ENCODE measurements at places on chromosomes 3 and 15.
A peak's percentile ranks its signal among the peaks of the same experiment; 100 is the strongest.

- no peak for DNase-seq
These were observed 346.7 kb downstream of the IL20RB start for GRCh38 chr3:137304313-137305056.

DNA sequence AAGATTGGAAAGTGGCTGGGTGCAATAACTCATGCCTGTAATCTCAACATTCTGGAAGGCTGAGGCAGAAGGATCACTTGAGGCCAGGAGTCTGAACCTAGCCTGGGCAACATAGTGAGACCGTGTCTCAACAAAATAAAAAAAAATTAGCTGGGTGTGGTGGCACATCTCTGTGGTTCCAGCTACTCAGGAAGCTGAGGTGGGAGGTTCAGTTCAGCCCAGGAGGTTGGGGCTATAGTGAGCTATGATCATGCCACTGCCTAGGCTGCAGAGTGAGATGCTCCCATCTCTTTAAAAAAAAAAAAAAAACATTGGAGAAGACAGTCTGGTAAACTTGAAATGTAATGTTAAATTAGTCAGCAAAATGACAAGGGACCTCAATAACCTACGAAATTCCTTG is 57.9 kb downstream of the STAG1 start:
- DNase-seq, result peak; percentile 44

- no peak for DNase-seq
These were observed 3.1 kb upstream of the CDV3 start for GRCh38 chr3:133570139-133570936.

- no peak for DNase-seq
These were observed 9.3 kb upstream of the UBE2E2 start for GRCh38 chr3:23193831-23194230.

DNA sequence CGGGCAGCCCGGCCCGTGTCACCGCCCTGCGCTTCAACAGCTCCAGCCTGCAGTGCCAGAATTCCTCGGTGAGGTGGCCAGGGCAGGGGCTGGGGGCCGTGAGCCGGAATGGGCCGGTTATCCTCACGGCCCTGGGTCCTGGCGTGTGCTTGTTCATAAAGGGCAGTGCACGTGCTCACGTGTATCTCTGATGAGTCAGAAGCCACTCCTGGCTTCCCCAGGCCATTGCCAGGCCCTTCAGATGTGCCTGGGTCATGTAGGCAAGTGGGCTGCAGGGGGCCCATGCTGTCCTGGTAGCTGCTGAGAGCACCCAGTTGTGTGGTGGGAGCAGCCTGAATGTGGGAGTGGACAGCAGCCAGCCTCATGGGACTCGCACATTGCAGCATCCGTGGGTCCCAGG is 29.2 kb downstream of the PLXNA1 start:
- DNase-seq, result no peak

- no peak for DNase-seq
These were observed 783 bp upstream of the ISG20 start for GRCh38 chr15:88637841-88638625.

DNA sequence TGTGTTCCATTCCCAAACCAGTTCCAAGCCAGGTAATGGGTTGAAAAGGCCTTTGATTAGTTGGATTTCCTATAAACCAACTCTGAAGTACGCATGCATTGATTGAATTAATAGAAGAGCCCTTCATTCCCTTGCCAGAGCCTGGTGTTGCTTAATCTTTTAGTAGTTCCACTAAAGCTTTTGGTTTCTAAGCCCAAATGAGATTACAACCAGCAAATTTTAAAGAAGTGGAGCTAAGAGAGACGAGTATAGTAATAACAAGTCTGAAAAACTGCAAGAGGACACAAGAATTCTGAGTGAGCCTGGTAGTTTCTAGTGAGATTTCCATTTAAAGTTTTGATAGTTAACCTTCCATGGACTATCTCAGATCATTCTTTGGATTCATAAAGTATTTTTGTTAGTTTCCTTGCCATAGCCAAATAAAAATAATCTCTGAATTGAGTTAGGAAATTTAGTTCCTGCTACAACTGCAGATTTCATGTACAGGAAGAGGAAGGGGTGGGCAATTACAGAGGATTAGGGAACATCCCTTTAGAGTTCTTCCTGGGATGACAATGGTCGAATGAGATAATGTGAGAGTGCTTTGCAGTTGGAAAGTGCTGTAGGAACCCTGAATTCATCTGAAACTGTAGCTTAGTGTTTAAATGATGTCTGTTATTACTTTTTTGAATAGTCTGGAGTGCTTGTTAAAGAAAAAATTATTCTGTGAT is 136.8 kb downstream of the FNDC3B start:
- DNase-seq, result no peak

DNA sequence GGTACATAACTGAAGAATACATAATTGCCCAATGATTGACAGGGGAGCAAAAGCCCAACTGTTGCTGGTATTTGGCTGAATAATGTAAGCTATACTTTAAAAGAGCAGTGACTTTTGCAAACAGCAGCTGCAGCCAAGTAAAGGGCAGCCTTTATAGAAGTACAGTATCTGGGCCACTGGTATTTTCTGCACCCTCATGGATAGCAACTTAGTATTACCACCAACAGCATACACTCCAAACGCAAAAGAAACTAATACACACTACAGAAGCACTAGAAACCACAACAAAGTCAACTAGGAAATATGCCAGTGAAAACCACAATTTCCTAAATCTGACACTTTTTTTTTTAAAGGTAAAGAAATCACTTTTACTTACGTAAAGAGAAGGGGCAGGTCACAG is 206.1 kb downstream of the TIGIT start:
- peak; percentile 83 for DNase-seq

- no peak for DNase-seq
These were observed 40.5 kb downstream of the OSTN start for GRCh38 chr3:191239407-191240031.

- no peak for DNase-seq
These were observed 11.6 kb downstream of the WWTR1 start for GRCh38 chr3:149646181-149646766.

- DNase-seq, result peak; percentile 75
These were observed 33.1 kb upstream of the POLG start for GRCh38 chr15:89367485-89368451.

GRCh38 chr3:16370872-16371740 is 106.1 kb downstream of the OXNAD1 start:
- no peak for DNase-seq

DNA sequence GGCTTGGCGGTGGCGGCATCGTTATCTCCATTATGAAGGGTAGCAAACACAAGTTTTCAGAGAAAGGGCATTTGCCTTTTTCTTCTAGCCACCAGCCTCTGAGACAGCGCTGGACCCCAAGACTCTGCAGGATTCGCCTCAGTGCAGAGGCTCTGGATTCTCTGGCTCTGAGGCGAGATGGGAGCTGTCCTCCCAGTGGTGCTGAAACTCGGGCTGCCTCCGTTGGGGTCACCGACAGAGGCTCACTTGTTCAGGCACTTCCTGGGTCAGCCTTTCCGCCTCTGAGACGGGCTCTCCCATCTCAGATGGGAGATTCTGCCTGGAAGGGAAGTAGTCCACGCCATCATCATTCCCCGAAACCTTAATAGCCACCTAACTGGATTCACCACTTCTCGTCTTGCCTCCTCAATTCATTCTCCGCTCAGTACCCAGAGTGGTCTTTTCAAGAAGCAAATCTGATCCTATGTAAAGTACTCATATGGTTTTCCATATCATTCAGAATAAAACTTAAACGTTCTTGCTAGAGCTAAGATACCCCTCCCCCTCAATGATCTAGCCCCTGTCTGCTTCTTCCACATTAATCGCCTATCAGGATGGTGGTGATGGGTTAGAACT is 76.9 kb downstream of the RHCG start:
- DNase-seq, result no peak

DNA sequence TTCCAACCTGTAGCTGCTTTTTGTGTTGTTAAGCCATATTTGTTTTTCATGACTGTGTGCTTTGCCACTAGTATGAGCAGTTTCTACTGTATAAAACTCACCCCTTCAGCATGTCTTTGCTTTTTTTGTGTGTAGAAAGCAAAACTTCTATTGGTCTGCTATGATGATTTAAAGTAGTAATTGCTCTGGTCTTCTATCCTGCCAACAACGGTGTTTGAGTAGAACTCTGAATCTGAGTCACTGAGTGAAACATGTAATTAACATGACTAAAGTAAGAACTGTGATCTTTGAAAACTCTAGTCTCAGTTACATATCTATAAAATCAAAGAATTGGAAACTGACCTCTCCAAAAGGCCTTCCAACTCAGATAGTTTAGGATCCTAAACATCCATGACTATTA is 133.6 kb downstream of the TPRG1 start:
- no peak for DNase-seq

DNA sequence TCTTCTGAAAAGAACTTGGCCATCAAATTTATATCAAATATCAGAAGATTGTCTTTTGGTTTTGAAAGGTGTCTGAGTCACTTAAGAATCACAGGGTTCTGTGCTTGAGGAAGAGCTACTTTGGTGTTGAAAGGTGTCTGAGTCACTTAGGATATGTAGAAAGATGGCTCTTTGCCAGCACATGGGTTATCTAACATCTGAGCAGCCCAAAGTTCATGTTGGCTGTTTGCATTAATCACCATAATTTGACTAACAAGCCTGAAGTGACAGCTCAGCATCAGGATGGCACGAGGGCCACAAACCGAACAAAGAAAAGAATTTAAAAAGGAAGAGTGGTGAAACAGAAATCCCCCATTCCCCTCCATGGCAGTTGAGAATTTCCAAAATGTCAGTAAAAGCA is 190.5 kb upstream of the CMC1 start:
- no peak for DNase-seq

GRCh38 chr3:37096288-37096687 is 78.1 kb downstream of the LRRFIP2 start:
- DNase-seq, result no peak

DNA sequence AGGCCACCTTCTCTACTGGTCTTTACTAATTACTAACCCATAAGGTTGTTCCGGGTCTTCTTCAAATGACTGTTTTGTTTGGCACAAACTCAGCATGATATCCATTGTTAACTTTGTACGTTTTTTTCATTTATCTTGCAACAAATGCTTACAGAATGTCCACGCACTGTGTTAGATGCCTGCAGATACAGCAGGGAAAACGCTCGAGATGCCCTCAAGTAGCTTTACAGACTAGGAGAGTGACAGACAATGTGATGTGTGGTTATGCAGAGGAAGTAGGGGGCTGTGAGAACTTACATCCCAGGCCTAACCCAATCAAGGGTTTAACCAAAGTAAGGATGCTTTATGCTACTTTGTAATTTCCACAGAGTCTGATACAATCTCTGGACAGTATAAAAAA is 949 bp upstream of the RFC4 start:
- peak; percentile 81 for DNase-seq

- DNase-seq, result no peak
These were observed 8.9 kb downstream of the RFX7 start for GRCh38 chr15:56234804-56235203.

DNA sequence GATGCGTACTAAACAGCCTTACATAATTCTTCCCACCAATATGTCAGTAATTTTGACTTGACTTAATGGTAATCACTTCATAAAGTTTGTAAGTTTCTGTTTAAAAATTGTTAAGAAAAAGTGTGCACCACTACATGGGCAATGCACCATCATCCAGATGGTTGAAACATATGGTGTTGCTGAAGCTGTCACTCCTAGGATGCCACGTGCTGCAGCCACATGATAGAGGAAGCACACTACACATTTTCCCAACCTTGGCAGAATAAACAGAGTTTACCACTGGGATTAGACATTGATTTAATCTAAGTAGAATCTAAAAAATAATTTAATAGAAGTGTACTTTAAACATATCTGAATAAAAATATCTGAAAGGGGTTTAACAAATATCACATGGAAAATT is 1209.9 kb downstream of the NSUN3 start:
- DNase-seq, result no peak

GRCh38 chr3:181999314-181999713 is 287.6 kb downstream of the SOX2 start:
- no peak for DNase-seq

- DNase-seq, result no peak
These were observed 39.4 kb downstream of the CHST14 start for GRCh38 chr15:40510201-40510600.

DNA sequence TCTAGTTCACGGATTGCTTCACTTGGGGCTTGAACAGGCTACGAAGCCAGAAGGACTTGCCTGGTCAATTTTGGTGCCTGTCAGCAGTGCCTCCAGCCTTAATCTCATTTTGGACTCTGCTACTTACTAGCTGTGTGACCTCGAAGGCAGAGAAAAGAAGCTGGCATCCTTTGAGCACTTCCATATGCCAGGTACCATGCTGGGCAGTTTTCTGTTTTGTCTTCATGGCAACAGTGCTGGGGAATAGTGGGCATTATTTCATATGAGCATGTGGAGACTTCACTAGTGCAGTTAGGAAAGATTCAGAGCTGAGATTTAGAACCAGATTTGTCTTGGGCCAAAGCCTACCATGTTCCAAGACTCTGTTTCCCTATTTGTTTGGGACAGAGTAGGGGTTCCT is 92.2 kb downstream of the LRTM1 start:
- no peak for DNase-seq

DNA sequence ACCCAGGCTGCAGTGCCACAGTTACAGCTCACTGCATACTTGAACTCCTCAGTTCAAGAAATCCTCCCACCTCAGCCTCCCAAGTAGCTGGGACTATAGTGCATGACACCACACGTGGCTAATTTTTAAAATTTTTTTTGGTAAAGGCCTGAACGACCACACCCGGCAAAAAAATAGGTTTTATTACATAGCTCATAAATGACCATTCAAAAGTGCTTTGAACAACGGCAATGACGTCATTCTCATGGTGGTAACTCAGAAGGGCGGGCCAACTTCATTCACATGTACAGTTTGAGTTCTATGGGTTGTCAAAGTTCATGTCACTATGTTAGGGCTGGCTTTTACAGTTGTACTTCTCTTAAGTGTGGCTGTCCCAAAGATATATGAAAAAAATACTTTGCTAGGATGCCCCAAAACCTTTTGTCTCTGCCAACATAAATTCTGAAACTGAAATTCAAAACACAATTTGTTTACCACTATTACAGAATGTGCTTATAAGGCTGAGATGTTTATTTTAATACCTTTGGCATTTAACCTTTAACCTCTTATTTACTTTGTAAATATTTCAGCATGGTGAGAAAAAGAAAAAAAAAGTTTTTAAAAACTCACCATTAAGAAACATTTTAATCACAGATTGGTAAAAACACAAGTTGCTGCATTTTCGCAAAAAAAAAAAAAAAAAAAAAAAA is 6.2 kb downstream of the MYO1E start:
- no peak for DNase-seq

GRCh38 chr3:126308394-126309125 is 48.6 kb downstream of the KLF15 start:
- peak; percentile 6 for DNase-seq

- no peak for DNase-seq
These were observed 13.3 kb upstream of the GREM1 start for GRCh38 chr15:32704395-32704981.

GRCh38 chr15:84800365-84800806 is 16.8 kb upstream of the ALPK3 start:
- no peak for DNase-seq

DNA sequence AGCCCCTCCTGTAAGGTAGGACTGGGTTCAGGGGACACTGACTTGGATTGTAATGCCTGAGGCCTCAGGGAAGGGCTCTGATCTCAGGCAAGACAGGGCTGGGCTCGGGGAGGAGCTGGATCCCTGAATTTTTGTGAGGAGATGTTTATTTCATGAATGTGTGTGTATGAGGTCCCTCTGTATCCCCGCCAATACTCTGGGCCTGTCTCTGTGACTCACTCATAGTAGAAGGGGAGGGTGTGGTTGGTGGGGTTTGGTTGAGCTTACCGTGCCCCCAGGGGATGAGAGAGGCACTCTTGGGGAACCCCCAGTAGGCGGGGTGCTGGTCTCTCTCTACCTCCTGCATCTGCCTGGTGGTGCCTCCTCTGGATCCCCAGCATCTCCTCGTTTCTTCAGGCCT is 28.1 kb downstream of the RPSA start:
- DNase-seq, result no peak
